ENCODE measurements at places on chromosomes 1 and 21.

DNA sequence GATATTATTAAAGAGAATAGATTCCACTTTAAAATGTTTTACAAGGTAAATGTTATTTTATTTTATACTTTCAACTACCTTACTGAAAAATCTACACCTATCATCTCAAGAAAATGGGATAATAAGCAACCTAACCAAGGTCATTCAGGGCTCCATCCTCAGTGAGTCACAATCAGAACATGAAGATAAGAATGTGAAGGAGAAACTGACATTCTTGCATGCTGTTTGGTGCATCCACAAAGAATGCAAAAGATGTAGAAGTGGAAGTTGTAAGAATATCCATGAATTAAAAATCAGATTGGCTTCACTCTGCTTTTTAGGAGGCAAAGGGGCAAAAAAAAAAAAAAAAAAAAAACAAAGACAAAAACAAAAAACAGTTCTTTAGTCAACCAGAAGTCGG is 6.5 kb downstream of the WARS2 start:
- DNase-seq = no peak

- no peak for DNase-seq
Observed at GRCh38 chr21:28487455-28488070, 505.1 kb downstream of the LTN1 start.

- no peak for DNase-seq
Observed at GRCh38 chr1:28266920-28267322, 7.6 kb downstream of the SESN2 start.

GRCh38 chr21:45910548-45911221 is 70.9 kb upstream of the COL6A1 start:
- no peak for DNase-seq

DNA sequence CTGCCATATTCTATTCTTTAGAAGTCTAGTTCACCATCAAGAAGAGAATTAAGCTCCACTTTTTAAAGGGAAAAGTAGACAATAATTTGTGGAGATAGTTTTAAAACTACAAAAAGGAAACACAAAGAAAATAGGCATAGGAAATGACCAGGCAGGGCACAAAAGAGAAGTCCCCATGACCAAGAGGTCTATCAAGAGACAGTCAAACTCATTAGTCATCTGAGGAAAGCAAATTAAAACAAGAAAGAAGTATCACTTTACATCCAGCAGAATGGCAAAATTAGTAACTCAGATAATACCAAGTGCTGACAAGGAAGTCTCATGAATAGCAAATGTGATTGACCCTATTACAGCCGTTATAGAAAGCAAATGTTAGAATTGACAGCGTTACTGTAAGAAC is 243.7 kb upstream of the SNX7 start:
- no peak for DNase-seq

- DNase-seq = no peak
Observed at GRCh38 chr1:212415107-212415841, 588 bp upstream of the PACC1 start.

- DNase-seq = no peak
Observed at GRCh38 chr1:89912073-89912472, 82.8 kb upstream of the ZNF326 start.

GRCh38 chr21:45383615-45384201 is 21.3 kb upstream of the COL18A1 start:
- DNase-seq = no peak

DNA sequence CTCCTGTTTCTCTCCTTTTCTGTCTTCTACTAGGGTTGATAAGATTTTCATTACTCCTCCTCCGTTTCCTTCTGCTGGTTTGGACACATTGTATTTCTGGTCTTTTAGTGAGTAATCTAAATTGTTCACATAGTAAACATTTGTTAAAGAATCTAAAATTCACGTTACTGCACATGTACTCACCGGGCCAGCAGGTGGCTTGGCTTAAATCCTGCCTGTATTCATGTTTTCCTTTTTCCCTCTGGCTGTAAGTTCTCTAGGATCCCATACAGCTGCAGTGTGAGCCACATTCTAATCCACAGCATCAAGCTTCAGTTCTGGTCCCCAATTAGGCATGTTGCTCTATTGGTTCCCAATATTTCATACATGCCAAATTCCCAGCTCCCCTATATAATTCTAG is 958.3 kb downstream of the ADGRL2 start:
- no peak for DNase-seq

- DNase-seq = no peak
Observed at GRCh38 chr1:25587290-25587689, 29.3 kb upstream of the MAN1C1 start.

DNA sequence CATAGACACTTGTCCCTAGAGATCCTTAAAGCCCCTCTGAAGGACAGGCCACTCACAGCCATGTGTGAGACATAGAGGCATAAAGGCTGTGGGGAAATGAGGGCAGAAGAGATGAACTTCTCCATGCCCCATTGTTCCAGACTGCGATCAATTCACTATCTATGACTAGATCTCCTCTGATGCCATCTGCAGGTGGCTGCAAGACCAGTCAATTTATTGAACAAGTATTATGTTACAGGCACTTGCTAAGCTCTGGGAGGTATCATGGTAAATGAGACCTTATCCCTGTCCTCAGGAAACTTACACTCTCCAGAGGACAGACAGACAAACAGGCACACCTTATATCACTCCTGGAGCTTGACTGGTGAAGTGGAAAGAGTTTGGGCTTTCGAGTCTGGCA is 22.9 kb downstream of the UBIAD1 start:
- no peak for DNase-seq

GRCh38 chr1:152645146-152645545 is 18.0 kb upstream of the LCE2D start:
- no peak for DNase-seq

DNA sequence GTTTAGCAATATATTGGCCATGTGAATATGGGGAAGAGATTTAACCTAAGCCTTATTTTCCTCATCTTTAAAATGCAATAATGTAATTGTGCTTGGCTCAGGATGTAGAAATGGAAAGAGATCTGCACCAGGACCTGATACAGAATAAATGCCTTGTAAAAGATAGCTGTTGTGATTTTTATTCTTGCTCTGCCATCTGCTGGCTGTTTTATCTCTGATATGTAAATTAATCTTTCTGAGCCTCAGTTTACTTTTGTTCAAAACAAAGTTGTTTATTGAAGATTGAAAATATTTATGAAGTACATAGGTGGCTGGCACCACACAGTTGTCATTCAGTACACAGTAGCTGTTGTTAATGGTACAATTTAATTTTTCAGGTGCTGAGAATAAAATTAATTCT is 21.9 kb downstream of the ZYG11B start:
- DNase-seq = no peak

GRCh38 chr1:68180441-68181164 is 51.7 kb downstream of the WLS start:
- DNase-seq = no peak

DNA sequence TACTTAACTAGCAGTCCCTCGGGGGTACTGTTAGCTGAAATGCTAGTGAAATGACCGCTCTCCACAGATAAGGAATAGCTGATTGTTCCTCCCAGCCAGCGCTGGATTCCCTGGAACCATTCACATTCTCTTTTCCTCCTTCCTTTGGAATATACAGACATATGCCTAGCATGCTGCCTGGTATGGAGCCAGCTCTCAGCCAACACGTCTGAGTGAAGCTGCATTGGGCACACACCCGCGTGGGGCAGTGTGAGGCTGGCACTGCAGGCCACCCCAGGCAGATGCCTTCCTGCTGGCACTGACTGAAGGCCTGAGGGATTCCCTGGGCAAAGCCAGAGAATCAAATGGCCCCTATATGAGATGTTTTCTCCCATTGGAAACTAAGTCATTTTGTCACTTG is 66.7 kb downstream of the TLR5 start:
- DNase-seq = no peak

GRCh38 chr1:209335178-209335577 is 248.3 kb upstream of the CAMK1G start:
- no peak for DNase-seq

- DNase-seq = no peak
Observed at GRCh38 chr1:27940297-27940696, 5.5 kb downstream of the SMPDL3B start.

DNA sequence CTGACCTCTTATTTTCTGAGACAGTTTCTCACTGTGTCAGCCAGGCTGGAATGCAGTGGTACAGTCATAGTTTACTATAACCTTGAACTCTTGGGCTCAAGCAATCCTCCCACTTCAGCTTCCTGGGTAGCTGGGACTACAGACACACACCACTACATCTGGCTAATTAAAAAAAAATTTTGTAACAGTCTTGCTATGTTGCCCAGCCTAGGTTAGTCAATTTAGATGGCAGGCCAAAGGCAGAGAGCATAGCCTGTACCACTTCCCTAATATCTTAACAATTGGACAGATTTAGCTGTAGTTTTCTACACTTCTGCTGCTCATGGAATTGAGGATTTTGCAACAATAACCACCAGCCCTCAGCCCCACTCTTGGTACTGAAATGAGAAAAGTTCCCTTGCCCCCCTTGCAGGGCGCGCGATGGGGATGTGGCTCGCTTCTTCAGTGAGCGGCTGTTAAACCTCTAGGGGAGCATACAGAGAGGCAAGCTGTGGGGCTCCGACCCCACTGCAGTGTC is 34.9 kb upstream of the PTGFRN start:
- no peak for DNase-seq

- DNase-seq = no peak
Observed at GRCh38 chr1:62908168-62908695, 124.3 kb downstream of the ATG4C start.

GRCh38 chr1:56399326-56399725 is 180.0 kb downstream of the PLPP3 start:
- DNase-seq = no peak

Measured in stromal cell of bone marrow (primary cell).